ENCODE measurements at places on chromosomes 5 and 9.

- no peak for DNase-seq
Observed at GRCh38 chr5:148827723-148828122, 1.3 kb downstream of the ADRB2 start.

DNA sequence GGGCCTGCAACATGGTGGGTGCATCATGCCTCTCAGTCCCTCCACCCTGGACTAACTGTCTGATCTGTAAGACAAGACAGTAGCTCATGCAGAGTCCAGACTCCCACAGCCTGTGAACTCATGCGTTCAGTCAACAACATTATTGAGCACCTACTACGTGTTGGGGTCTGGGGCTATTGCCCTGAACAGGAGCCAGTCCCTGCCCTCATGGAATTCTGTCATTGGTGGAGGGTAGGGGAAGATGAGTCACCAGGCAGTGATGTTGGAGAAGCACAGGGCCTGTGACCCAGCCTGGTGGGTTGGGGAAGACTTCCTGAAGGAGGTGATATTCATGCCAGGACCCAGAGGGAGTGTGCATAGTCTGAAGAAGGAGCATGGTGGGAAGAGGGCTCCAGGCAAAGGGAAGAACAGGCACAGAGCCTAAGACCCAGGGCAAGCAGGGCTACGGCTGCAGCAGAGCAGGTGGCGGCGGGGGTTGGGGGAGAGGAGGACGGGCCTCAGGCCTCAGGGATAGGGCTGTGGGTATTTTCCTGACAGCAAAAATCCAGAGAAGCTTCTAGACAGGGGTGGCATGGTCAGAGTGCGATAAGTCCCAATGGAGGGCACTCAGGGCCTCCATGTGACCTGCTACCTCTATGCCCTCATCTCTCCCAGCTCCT, 26.7 kb upstream of the PSD2 start:
- no peak for DNase-seq

DNA sequence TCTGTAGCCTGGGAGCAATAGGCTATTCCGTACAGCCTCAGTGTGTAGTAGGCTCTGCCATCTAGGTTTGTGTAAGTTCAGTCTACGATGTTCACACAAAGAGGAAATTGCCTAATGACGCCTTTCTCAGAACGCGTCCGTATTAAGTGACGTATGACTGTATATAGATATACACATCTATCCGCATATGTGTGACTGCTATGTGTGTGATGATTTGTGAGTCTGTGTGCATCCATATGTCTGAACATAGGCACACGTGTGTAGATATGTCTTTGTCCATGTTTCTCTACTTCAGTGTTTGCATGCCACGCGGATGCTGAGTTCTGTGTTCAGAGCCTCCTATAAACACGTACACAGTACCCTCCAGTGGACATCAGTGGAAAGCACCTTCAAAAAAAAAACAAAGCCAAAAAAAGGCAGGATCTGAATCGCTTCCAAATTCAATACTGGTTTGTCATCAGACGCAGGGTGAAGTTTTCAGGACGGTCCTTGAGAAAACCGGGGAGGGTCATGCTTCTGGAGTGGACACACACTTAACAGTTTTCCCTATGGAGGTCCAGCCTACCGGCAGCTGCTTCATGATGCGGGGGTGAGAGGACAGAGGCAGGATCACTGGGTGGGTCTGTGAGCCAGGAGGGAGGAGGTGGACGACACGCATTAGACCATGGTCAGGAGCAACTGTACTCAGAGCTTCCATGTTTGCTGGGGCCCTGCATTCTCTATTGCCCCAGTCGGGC, 29.5 kb upstream of the ALDH1B1 start:
- no peak for DNase-seq

GRCh38 chr5:78588507-78588906, 60.1 kb downstream of the LHFPL2 start:
- no peak for DNase-seq

- no peak for DNase-seq
Observed at GRCh38 chr5:368183-369084, 46.9 kb downstream of the AHRR start.

DNA sequence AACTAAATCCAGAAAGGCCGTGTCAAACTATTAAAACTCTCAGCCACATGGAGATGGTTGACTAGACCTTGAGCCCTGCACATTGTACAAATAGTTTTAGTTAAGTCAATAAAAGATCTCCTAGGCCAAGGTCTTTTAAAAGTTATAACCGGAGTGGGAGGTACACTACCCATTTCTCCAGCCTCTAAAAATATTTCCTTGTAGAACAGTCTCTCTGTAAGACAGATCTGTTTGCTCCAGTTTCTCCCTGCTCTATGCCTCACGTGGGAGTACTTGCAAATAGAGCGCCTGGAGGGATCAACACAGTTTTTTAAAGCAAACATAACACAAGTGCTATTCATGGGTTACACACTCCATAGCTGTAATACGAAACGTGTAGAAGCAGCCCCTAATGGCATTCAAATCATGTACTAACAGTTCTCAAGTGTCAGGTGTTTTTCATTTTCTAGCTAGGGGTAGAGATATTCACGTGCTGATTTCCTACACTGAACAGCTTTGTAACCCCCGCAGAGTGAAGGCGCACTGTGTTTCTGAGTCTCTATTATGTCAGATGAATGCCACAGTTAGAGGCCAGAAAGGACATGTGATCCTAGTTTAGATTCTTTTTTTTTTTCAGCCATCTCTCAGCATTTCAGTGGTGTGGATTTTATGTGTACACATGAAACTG, 703.4 kb upstream of the GRAMD2B start:
- DNase-seq, result no peak

- DNase-seq, result peak; percentile 21
Observed at GRCh38 chr9:88922091-88922490, 69.2 kb upstream of the S1PR3 start.

DNA sequence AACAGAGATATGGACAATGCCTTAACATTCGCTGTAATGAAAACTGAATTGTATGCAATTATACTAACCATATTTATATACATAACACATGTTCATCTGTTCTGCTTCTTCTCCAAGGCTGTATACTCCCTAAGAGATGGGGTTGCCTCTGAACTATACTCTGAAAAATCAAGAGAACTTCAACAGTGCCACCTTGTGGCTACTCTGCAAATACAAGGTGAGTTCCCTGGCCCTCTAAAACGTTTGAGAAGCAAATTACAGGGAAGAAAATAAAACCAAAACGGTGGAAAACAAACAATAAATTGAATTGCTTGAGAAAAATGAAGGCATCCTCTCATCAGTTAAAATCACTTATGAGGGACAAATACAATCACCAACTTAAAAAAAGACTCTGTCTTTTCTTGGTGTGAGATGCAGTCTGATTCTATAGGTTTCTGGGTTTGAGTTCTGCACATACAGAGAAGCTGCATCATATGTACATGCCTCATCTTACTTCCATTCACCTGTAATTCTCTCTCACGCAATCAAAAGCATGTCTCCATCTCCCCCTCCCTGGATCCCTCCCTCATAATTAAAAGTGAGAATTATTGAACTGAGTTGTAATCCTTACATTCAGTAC, 98.6 kb downstream of the FBXW11 start:
- DNase-seq, result peak; percentile 34

DNA sequence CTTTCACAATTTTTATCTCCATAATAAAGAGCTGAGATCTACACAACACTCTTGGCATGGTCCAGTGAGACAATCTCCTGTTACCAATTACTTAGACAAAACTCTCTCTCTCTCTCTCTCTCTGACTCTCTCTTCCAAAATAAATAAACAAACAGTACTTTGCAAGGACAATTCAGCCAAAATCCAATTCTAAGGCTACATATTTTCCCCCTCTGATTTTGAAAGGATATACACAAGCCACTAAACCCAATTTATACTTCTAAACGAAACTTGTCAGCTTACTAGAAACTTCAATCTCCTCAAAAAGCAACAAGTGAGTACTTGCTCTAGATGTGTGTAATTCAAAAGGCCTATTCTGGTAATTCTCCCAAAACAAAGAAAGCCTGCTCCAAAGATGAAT, 26.3 kb upstream of the TNPO1 start:
- DNase-seq, result no peak

DNA sequence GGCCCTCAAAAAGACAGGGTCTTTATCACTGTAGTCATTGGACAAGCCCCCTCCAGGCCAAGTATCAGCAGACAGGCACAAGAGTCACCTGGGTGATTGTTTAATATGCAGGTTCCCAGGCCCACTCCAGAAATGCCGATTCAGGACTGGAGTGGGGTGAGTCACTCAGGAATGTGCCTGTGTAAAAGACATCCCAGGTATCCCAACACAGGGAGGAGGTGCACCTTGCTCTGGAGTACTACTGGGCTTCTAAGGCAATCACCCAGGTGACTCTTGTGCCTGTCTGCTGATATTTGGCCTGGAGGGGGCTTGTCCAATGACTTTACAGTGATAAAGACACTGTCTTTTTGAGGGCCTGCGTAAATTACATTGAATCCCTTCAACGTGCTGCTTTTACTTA, 40.6 kb downstream of the ACTL7B start:
- DNase-seq, result no peak

DNA sequence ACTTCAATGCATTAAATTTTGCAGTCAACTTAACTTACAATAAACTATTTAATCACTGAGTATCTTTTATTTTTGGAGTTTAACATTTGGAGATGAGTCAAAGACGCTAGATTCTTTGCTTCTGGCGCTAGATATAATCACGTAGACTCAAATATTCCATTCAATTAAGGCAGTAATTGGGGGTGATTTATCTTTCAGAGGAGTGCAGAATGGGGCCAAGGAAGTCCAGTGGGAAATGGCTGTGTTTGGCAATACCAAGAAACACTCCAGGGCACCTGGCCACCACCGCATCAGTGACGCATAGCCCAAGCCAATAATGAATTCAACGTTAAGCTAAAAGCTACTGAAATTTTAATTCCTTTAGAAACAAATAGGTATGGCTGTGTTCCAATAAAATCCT, 81.2 kb downstream of the PHAX start:
- DNase-seq, result no peak

- no peak for DNase-seq
Observed at GRCh38 chr5:91532281-91532680, 149.2 kb upstream of the ARRDC3 start.

GRCh38 chr5:109180668-109181067, 229.1 kb downstream of the PJA2 start:
- no peak for DNase-seq

DNA sequence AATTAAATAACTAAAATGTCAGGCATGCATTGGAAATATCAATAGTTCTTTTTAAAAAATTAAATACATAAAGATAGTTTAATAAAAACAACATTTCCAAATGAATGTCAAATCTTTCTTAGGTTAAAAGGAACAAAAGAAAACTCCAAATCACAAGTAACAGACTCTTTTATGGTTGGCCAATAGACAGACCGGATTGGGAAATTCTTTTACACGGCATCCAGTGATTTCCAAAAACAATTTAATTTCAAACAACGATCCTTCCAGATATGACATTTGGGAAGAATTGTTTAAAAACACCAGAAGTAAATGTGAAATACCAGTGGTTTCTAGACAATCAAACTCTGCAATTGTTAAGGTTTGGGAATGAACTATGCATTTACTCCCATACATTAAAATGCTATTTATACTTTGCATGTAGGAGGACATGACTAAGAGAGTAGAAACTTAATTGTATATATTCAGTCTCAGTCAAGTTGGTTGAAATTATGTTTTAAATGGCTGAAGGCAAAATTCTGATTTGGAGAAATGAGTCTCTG, 32.8 kb downstream of the ZNF474 start:
- no peak for DNase-seq

DNA sequence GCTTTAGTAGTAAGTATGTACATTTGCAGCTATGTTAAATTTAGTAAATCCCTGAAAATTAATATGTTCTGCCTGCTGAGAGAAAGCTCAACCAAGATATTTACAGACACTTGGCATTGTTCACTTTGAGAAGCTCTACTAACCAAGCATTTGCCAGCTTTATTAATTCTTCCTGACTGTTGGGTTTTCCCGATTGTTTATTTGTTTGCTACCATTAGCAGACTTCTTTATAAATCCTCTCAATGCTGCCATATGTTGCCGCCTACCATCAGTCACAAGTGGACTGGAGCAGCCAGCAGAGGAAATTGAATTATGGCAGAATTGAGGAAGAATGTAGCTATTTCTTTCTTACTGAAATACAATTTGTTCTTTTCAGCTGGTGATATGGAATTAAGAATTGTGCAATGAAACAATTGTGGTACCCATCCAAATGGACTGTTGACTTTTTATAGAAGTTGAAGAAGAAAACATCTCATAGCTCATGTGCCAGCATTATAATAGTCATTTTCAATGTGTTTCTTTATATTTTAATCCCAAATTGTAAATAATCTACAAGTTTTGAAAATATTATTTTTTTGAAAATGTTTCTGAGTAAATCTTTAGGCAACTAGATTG, 588.7 kb upstream of the CDH6 start:
- DNase-seq, result no peak

DNA sequence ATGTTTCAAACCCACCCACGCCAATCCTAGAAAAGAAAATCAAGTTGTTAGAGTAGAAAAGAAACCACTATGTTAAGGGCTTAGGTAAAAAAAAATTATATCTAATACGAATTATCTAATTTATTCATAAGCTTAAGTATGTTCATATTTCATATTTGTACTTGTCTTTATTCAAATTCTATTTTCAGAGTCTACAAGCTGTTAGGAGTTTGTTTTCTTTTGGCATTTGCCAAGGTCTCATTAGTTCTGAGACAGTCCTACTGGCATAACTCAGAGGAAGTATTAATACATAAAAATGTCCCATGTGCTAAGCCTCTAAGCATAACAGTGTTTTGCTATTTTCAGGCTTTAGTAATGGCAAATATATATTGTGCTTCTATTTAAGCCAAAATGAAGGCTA, 57.6 kb downstream of the STARD4 start:
- DNase-seq, result no peak

DNA sequence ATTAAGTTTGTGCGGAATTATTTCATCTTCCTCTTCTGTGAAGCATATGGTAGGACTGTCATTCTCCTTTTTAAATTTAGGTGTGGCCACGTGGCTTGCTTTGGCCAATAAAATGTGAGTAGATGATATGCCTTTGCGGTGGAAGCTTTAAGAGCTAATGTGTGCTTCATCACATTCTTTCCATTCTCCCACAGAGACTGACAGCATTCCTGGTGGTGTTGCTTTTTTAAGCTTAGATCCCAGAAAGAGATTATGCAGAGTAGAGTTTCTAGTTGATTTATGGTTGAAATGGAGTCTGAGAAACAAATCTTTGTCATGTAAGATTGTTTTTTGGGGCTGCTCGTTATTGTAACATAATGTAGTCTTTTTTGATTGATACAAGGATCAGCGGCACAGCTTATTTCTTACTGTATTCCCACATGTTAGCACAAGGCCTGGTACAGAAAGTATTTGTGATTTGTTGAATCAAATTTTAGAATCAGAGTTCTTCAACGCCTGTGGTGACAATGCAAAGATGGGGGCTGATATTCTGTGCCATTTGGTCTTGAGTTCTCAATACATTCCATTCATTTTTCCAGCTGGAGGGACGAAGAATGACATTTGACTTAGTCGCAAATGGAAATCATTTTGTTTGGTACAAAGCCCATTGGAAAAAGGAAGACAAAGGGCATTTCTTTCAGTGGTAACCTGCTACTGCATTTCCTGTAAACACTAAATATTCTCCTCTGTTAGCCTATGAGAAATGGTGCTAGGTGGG, 209.9 kb upstream of the VLDLR start:
- no peak for DNase-seq

- DNase-seq, result no peak
Observed at GRCh38 chr9:89780959-89781358, 176.1 kb downstream of the GADD45G start.

Measured in T-helper 1 cell (primary cell).